Stimulated activated CD8-positive, alpha-beta memory T cell treated with anti-CD3 and anti-CD28 coated beads, Interleukin-15, amount 100 ng/mL, for 4 hours (primary cell): ENCODE measurements at places on chromosomes 6 and 20.
A peak's percentile ranks its signal among the peaks of the same experiment; 100 is the strongest.

- DNase-seq = no peak
These were observed 102.8 kb downstream of the TMEM242 start for GRCh38 chr6:157220485-157220884.

GRCh38 chr6:33029328-33030184 lies 20.2 kb upstream of the HLA-DOA start:
- no peak for DNase-seq

- no peak for DNase-seq
These were observed 75.4 kb upstream of the PTPN1 start for GRCh38 chr20:50434653-50435396.

DNA sequence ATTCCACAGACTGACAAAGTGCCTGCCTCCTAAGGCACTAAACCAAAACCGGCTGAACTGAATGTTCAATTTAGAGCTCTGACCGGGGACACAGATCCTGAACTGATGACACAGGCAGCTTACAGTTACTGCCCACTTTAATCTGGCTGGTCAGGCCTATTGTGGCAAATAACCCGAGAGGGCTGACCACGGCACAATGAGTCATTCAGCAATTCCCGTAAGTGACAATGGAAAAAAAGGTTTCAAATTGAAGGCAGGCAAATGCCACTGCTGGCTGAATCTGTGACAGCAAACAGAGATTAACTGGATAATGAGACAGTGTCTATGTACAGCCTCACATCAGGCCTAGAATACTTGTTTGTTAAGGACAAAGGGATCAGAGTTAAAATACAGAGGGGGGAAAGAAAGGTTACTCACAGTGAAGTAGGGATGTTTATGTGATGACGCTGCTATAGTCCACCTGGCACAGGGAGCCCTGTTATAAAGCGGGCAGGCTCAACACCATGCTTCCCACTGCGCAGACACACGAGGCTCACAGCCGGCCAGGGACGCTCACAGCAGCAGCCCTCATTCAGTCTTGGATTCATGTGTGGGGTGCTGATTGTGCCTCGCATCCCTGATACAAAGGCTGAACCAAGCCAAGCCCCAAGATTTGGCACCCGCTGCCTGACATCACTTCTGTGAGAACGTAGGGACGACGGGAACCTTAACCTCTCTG lies 54.4 kb downstream of the RTN4IP1 start:
- DNase-seq = no peak

DNA sequence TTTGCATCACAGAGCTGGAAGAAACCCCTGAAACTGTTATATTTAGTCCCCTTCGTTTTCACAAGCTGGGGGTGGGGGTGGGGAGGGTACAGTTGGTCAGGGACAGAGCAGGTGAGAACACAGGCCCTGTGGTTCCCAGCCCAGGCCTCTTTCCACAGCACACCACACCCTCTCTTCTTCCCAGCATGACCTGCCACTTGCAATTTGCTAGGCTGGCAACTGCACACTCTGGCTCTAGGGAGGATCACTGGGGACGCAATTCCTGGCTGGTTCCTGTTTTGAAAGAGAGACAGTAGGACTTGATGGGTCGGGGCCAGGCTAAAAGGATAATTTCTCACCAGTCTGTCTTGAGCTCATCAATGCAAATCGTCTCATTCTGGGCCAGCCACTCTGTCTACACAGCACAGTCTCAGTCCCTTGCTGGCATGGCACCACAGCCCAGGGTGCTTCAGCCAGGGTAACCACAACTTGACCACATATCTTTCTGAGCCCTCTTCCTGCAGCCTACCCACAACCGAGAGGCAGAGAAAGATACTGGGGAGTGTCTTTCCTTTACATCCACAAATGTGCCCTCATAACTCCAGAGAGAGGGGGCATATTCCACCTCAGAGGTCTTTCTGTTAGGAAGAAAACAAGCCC lies 41.7 kb upstream of the EMILIN3 start:
- DNase-seq = no peak

DNA sequence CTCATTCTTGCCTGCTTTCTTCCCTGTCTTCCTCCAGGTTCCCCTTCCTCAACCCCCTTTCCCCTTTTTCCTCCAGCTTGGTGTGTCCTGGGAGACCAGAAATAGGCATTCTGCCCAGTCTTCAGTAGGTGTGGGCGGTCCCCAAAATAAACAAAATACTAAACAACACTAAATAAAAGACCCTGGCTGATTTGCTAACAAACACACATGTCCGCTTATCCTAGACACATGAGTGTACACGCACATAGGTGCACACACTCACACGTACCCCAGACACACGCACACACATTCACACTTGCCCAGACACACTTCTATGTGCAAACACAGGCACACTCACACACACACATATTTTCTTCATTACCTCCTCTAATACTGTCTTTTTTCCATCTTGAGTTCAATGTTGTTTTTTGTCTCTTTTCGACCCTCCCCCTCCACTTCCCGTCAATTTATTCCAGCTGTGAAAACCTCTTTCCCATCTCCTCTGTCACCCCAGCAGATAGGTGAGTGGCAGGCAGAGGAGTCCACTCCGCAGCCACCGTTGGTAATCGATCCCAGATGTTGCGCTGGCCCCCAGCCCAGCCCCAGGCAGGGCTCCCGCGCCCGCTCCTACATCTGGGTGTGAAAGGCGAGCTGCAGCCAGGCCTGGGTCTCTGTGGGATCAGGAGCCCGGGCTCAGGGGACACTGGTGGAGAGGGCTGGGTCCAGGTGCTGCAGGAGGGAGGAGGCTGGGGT lies 56.9 kb upstream of the FOXP4 start:
- DNase-seq = no peak

- peak; percentile 3 for DNase-seq
These were observed 26.2 kb downstream of the SLC16A10 start for GRCh38 chr6:111113336-111114086.

GRCh38 chr20:58608096-58608840 lies 42.8 kb upstream of the STX16 start:
- DNase-seq = no peak

- no peak for DNase-seq
These were observed 299.7 kb upstream of the PRDM1 start for GRCh38 chr6:105786449-105786848.

DNA sequence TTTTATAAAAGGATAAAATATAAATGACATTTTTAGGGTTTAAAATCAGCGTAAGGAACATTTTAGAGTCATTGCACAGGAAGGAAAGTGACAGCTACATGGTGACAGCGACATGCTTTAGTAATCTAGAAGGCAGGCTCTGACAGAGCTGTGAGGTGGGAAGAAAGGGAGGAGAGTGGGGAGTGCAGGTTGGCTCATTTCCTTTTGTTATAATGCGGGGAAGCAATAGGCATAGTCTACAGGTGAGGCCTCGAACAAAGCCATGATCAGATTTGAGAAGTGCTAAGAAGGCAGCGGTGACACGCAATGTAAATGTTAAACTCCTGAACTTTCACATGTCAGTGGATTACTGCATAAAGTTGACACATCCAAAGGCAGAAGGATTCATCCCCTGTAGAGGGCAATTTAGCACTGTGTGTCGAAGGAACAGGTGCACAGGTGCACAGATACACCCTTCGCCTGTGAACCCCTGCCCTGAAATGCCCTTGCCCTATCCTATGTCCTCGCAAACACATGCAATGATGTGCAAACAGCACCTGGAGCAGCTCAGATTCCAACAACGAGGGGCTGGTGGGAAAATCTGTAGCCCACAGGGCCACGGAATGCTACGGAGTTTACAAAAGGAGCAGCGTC lies 32.4 kb upstream of the SMOC2 start:
- no peak for DNase-seq

- no peak for DNase-seq
These were observed 64.6 kb downstream of the RWDD2A start for GRCh38 chr6:83257791-83258190.

- no peak for DNase-seq
These were observed 25.2 kb downstream of the GHRH start for GRCh38 chr20:37236462-37236861.

DNA sequence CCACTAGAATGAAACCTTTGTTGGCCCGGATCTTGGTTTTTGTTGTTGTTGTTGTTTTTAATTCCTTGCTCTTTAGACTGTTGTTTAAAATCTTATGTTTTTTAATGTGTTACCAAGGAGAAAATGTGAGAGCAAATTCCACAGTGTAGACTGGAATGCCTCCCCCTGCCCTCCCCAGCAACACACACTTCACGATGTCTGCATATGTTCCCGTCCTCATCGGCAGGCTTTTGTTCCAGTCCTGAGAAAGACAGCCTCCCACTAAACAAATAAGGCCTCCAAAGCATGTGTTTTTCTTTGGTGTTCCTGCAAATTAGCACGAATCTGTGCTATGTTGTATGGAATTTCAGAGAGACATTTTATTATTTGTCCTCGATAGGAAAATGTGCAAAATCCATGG lies 263.3 kb upstream of the QKI start:
- no peak for DNase-seq

GRCh38 chr6:121616406-121616805 lies 181.0 kb downstream of the GJA1 start:
- DNase-seq = no peak

GRCh38 chr20:44518248-44518647 lies 3.6 kb downstream of the SERINC3 start:
- DNase-seq = no peak

DNA sequence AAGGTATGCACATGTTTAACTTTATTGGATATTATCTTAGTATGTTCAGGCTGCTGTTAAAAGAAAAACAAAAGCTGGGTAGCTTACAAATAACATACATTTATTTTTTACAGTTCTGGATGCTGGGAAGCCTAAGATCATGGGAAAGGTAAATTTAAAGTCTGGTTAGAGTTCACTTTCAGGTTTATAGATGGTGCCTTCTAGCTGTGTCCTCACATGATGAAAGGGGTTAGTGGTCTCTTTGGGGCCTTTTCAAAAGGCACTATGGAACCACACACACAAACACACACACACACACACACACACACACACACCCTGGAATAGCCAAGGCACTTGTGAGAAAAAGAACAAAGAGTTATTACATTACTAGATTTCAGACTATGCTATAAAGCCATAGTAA lies 805.8 kb upstream of the GJE1 start:
- no peak for DNase-seq

DNA sequence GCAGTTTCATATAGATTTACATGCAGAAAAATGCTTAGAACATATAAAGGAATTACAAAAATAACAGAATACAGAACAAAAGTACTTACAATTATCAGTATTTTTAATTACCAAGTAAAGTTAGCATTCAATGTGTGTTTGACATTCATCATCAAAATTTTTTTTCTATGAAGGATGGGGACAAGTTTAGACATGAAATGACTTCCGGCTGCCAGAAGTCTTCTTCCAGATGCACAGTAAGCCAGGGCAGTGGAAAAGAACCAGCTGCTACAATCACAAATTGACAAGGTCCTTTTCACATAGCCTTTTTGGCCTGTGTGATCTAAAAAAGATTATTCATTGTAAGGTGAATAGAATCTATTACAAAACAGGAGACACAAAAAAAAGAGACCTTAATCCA lies 73.8 kb downstream of the HUS1B start:
- DNase-seq = no peak

DNA sequence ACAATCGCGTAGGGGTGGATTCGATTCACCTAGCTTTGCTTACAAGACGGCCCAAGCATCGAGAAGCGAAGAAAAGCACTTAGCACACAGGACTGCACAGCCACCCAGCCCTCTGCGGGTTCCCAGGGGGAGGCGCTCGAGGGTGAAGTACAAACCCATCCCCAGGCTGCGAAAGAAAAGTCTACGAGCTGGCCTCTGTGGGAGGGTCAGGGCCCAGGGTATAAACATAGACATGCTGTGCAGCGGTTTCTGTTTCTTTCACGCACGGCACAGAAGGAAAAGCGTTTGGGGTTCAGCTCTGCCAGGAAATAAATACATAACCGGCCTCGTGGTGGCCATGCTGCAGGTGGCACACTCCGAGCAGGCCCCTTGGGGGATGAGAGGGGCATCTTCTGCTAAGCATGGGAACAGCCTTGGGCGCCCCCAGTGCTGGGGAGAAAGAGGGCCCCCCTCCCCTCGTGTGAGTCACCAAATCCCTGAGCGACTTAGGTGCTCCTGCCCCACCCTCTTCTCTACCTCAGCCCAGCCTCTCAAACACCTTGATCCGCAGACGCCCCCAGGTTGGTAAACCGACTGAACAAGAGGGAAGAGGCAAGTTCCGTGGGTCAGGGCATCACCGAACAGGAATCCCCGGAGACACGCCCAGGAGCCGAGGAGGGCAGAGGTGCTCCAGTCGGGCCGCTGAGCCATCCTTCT lies 91.6 kb upstream of the RIPOR2 start:
- peak; percentile 48 for DNase-seq

- no peak for DNase-seq
These were observed 18.7 kb upstream of the QKI start for GRCh38 chr6:163395831-163396185.

GRCh38 chr20:6654513-6655252 lies 112.8 kb upstream of the BMP2 start:
- DNase-seq = no peak

GRCh38 chr6:80434691-80435350 lies 328.4 kb downstream of the BCKDHB start:
- DNase-seq = no peak
